ENCODE measurements at places on chromosomes 6 and 20.
A peak's percentile ranks its signal among the peaks of the same experiment; 100 is the strongest.

DNA sequence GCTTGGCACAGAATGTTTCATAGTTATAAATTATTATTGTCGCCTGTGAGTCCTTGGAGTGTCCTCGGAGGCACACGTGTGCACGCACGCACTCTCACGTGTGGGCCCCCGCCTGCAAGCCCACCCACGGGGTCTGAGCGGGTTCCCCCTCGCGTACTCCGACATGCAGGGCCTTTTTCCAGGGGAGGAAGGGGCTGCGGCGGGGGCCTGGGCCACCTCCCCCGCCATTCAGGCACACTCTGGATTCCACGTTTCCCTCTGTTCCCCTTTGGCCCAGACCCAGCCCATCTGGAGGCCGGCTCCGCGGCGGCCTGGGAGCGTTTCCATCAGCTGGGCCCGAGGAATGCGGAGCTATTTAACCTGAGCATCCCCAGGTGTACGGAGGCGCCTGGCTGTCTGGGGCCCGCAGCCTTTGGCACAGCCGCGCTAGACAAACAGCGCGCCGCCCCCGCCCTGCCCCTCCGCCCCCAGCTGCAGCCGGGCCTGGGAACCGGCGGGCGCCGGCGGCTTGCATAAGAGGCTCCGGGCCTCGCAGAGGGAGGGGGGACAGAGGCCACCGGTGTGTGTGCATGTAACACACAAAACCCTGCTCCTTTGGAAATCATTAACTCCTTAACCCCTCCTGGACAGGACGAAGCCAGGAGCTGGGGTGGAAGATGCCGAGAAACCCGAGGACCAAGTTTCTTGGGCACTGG, 3.3 kb downstream of the ID1 start:
- DNase-seq = peak; percentile 91

DNA sequence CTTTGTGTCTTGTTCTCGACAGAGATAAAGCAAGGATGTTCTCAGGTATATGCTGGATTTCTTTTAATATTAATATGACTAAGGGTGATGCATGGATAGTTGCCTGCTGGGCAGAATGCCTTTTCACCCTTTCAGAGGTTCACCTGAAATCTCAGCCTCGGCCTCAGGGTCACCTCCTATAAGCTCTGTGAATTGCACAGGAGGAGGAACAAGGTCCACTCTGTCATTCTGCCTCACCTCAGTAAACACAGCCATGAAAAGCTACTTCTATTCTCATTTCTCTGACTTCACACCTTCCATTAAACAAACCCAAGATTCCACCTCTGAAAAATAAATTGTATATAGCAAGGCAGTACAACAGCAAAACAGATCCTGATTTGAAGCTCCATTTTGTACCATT, 38.1 kb upstream of the AIG1 start:
- DNase-seq = no peak

DNA sequence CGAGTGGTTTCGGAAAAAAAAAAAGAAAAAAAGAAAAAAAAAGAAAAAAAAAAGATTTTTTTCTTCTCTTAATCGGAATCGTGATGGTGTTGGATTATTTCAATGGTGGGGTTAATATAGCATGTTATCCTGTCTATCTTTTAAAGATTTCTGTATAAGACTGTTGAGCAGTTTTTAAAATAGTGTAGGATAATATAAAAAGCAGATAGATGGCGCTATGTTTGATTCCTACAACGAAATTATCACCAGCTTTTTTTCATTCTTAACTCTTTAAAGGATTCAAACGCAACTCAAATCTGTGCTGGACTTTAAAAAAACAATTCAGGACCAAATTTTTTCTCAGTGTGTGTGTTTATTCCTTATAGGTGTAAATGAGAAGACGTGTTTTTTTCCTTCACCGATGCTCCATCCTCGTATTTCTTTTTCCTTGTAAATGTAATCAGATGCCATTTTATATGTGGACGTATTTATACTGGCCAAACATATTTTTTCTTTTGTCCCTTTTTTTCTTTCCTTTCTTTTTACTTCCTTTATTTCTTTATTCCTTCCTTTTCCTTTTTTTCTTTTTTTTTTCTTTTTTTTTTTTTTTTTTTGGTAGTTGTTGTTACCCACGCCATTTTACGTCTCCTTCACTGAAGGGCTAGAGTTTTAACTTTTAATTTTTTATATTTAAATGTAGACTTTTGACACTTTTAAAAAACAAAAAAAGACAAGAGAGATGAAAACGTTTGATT, 3.6 kb downstream of the SOX4 start:
- no peak for DNase-seq

DNA sequence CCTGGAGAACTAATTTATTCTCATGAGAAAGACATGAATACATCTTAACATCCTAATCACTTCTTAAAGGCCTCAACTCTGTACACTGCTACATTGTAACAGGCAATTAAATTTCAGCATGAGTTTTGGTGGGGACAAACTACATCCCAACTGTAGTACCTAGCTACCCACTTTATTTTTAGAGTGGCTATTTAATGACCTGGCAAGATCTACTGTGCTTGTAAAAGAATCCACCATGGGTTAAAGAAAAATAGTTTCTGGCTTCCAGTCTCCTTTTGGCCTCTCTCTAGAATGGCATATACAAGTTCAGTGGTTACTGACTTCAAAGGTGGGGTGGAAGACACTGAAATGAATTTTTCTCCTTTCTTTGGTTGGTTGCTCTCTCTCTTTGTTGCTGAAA, 193.9 kb downstream of the ESR1 start:
- no peak for DNase-seq

- no peak for DNase-seq
These were observed 227.2 kb downstream of the TMEM242 start for GRCh38 chr6:157096105-157096504.

GRCh38 chr6:63804381-63804956, 168.9 kb downstream of the PHF3 start:
- DNase-seq = no peak

DNA sequence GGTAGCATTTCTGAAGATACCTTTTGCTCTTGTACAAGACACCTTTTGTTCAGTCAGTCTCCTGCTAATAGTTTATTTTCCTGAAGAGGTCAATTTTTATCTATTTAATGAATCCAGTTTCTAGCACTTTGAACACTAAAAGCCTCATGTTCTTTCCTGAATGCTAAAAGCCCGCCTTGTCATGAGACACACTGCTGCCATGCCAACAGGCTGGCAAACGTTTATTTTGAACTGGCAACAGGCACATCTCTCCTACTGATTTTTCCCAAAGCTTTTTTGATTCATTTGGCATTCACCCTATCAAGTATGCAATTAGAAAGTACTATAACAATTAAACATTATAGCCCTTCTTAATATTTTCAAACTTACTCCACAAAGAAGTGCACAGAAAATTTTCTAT, 421.2 kb upstream of the EYS start:
- no peak for DNase-seq

DNA sequence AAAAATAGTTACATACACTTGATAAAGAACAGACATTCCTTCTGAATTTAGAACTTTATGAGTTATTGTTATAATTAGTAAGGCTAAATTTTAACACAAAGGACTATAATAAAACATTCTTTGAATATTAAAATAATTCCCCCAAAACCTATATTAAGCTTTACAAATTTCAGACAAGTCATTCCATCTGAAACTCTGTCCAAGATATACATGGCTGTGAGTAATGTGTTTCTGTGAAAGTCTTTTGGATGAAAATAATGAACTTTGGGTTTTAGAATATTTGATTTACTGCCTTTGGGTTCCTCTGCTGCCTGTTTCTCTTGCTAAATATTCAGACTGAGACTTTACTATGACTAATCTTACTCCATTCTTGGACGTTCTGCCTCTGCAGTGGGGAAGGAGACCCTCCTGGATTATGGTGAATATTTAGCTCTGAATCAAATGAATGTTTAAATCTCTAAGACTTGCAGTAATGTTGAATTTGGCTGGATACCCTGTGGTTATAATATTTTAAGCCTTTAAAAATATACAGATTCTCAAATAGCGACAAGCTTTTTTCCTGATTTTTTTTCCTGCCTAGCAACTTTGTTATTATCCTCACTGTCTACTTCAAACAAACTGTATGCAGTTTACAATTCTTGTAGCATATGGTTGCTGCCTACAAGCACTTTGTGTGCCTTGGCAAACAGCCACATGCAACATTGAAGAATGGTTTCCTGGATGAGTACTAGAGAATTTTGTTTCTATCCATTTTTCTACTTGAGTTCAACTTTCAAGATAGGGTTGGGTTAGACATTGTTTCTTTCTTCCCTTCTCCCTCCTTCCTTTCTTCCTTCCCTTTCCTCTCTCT, 51.4 kb downstream of the TXLNB start:
- no peak for DNase-seq

GRCh38 chr6:156954816-156955215, 177.6 kb downstream of the ARID1B start:
- DNase-seq = no peak

DNA sequence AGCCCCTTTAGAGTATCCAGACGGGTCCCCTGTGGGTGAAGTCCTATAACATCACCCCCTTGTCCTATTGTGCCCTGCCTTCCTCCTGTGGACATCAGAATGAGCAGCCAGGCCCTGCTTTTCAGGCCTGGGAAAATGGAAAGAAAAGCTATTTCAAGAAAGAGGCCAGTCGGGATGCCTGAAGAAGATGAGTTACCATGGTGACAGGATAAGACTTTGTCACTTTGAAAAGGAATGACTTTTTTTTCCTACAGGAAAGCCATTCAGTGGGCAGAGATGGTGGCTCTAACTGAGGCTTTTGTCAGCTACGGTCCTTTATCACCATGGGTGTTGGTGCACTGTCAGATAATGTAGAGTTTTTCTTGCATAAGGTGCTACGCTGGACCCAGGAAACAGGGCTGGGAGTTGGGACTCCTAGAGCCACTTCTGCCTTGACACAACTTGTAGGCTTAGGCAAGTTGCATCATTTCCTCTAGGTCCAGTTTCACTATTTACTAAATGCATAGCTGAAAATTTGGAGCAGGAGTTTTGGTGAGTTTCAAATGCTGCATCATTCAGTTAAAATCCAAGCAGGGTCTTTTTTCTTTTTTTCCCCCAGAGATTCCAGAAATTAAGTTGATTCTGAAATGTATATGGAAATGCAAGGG, 293.6 kb upstream of the PRND start:
- DNase-seq = no peak

DNA sequence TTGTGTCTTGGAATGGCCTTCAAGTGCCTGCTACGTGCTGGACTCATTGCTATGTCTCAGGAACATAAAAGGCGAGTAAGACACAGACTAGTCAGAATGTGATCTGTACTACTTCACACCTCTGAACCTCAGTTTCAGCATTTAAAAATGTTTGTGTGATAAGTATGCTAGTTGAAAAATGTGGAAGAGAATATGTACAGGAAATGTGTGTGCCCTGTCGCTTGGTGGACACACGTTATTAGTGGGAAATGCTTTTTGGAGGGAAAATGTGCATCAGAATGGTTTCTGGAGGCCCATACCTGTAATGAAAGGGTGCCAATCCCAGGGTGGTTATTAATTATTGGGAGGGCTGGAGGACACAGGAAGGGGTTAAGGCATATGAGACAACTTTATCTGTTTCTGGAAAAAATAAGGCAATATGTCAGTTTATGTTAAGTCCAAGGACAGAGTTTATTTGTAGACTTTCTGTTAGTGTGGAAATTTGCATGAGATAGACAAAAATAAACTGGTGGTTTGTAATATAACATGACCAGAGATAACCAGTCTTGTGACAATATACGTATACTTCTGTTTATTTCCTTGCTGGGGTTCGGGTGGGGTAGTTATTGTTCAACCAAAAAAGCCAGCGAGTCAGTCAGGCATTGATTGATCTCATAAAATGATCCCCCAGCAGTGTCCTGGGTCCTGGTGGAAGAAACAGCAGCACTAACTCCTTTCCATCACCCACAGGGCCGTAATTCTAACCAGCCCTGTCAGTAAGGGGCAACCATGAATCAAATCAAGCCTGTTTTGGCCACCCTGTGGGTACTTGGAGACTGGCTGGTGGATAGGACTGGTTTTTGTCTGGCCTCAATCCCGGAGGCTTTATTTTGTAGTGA, 117.9 kb downstream of the JARID2 start:
- no peak for DNase-seq

DNA sequence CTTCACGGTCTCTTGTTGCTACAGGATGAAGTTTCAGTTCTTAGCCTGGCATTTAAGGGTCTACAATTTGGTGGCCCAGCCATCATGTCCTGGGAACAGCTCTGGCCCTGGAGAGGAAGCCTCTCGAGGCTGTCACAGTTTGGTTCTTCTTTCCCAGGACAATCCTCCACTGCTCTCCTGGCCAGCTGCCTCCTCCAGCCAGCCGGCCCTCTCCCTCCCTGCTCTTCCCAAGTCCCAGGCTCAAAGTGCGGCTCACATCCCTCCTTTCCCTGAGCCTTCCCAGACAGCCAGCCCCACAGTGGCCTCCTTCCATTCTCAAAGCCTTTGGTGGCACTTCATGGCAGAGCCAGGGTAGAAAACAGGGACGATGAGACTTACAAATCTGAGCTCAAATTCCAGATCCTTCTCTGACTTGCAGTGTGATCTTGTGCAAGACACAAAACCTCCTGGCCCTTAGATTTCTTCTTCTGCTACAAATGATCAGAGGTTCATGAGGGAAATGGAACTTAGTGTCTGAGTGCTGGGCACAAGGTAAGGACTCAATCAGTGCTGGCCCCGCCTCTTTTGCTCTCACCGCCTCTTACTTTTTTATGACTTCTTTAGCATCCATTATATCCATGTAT, 223.8 kb upstream of the ECI2 start:
- no peak for DNase-seq

DNA sequence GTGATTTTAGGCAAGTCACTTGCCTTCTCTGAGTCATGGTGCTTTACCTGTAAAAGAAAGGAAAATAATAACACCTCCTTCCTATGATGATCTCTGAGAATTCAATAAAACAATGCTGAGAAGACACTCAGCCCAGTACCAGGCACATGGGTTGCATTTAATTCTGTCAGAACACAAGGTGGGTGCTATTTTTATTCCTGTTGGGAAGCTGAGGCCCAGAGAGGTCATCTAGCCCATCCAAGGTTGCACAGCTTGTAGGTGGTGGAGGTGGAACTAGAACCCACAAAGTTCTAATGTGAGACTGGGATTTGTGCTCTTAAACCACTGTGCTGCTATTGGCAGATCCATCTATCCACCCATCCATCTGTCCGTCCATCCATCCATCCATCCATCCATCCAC, 39.6 kb upstream of the PTGIS start:
- no peak for DNase-seq

DNA sequence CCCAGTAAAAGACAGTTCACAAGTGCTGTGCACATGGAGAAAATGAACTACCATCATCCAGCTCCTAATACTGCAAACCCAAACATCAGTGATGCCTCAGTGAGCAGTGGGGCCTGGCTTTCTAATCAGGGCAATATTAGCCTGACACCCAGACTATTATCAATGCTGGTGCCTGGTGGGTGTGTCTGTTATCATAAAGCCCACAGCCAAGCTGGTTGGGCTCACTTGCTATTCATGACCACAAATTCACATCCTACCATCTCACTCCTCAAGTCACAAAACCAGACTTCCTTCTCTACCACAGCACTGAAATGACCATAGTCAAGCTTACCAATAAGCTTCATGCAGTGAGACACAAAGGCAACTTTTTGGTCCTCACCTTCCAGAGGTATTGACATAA, 180.8 kb upstream of the PLN start:
- no peak for DNase-seq

DNA sequence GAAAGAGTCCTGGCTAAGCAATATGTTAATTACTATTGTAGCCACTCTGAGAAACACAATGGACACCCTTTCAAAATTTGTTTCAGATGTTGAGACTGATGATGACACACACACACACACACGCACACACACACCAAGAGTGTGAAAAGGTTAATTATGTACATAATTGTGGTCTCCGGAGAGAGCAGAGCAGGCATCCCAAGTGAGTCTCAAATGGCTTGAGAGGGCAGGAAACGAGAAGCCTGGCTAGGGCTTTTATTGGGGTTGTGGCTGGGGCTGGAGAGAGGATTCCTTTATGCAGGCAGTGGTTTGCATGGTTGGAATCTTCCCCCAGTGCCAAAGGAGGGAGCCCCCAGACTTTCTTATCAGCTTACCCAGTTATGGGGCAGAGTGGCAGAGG, 38.2 kb upstream of the NKX2-4 start:
- no peak for DNase-seq

All from HCT116 (cell line).